ENCODE measurements at places on chromosomes 3 and 15. TPM values are rescaled to one million over a fixed set of nuclear protein-coding genes. Genes with fewer than 3 reads are reported as not detected.

Gene NTRK3
- total RNA-seq = 3.7 TPM

- no peak for DNase-seq
Measured at GRCh38 chr3:11564577-11565001, 79.1 kb downstream of the VGLL4 start.

GRCh38 chr3:164233951-164234350 lies 844.3 kb downstream of the SI start:
- no peak for DNase-seq

Gene CYP8B1
- total RNA-seq = not detected

Gene BCHE
- total RNA-seq = 0.81 TPM

Gene GOLGA8R
- total RNA-seq = 4.7 TPM

GRCh38 chr15:51601801-51602200 lies 20.8 kb downstream of the DMXL2 start:
- no peak for DNase-seq

Gene ATG3
- 41.0 TPM for total RNA-seq

Gene ZDHHC3
- total RNA-seq = 43.8 TPM

Gene RASGRF1
- total RNA-seq = 0.11 TPM

- DNase-seq = no peak
Measured at GRCh38 chr3:197305854-197306253, 7.4 kb upstream of the DLG1 start.

Gene C2CD4B
- total RNA-seq = 1.7 TPM

DNA sequence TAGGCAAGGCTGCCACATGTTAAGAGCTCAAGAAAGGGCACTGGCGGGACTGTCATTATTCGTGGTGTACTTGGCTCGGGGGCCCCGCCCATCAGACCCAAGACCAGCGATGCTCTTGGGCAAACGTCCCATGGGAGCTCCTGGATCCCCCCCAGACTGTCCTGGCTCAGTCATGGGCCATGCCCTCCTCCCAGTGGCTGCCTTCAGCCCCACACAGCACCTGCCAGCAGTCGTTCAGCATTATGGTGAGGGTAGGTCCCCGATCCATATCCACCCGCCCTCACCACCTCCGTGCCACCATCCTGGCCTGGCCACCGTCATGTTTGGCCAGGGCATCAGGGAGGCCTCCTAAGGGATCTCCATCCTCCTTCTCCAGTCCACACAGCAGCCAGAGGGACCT lies 51.4 kb upstream of the IQSEC1 start:
- no peak for DNase-seq

Gene LRRC49
- total RNA-seq = 83.2 TPM

Gene RBPMS2
- total RNA-seq = 242 TPM

DNA sequence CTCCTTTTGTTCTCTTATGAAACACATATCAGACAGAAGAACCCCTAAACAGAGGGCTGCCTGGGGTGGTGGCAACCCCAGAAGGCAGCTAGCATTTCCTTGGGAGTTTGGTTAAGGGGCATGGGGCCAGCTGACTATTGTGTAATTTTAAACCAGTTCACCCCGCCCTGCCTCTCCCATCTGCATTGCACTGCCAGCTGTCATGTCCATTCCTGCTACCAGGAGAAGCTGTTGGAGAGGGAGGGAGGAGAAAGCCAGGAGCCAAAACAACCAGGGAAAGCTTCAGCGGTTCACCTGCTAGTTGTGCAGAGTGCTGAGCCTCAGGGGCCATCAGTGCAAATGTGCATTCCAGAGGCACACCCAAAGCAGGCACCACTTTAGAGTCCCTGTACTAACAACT lies 47.6 kb upstream of the ATP1B3 start:
- no peak for DNase-seq

Gene TMF1
- total RNA-seq = 22.8 TPM

DNA sequence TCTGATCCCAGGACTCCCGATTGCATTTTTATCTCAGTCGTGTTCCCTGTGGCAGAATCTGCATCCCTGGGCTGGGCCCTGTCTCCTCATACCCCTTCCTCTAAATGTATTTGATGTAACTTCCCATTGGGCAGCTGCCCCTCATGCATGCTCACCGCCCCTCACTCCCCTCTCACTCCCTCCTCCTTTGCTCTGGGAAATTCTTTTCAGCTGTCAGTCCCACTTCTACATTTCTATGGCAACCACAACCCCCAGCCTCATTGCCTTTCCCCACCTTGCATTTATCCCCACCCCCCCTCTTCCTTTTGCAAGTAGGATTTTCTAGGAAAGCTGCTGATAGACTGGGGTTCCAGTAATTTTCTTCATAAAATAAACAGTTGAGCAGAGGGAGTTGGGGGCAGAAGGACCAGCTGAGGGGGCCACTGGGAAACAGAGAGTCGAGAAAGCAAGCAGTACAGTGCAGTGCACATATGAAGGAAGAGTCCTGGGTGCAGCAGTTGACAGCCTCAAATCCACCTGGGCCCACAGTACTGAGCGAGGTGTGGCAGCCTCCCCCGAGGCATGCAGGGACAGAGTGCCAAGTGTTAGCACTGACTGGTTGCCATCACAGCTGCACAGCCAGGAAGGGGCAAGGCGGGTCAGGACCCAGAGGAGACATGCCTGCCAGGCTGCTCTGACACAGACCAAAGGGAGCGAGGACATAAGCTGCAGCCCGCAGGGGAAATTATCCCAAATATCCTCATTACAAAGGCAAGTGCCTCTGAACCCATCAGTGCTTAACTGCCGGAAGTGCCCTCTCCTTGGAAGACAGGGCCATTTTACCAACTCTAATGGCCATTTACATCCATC lies 476.3 kb downstream of the EPHB1 start:
- no peak for DNase-seq

Gene SPTBN5
- 2.4 TPM for total RNA-seq

- no peak for DNase-seq
Measured at GRCh38 chr3:67462187-67462586, 192.2 kb downstream of the SUCLG2 start.

Gene MUC20
- total RNA-seq = 6.5 TPM

GRCh38 chr15:48602358-48603122 lies 43.0 kb downstream of the FBN1 start:
- no peak for DNase-seq

DNA sequence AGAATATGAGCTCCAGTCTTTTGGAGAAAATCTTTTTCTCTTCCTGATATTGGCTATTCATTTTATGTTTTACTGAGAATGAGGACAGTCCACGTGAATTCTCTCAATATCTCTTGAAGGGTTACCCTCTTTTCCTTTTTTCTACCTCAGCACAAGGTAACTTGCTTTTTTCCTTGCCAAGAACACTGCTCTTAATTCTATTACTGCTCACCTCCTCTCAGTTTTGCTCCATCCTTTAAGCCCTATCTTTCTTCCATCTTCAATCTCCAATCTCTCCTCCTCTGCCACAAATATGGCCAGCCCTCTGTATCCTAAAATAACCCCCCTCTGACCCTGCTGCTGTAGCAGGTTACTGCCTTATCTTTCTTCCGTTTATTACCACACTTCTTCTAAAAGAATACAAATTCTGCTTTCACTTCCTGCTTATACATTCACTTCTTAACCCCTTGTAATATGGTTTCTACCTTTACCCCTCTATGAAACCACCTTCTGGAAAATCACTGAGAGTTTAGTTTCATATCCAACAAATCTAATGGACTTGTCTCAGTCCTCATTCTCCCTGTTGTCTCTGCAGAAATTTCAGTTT lies 89.0 kb downstream of the NFKBIZ start:
- DNase-seq = no peak

DNA sequence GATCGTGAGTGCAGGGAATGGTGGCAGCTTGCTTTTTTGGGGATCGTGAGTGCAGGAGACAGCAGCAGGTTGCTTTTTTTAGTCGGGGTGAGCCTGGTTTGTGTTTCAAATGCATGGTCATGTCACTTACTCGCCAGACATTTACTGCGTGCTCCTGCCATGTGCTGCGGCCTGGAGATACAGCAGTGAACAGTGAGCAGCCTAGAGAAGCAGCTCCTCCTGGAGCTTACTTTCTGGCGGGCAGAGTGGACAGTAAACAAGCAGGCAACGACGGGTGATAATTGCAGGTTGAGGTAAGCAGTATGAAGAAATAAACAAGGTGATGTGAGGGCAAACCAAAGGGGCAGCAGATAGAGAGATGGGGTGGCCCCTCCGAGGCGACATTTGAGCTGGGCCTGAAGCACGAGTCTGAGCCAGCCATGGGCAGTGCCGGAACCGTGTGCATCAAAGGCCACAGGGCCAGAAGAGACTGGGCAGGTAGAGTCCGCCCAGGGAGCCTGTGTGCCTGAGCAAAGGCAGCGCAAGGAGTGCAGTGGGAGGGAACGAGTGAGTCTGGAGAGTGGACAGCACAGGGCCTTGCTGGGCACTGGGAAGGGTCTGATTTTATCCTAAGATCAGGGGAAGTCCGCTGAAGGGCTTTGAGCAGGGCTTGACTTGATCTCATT lies 57.3 kb upstream of the RASA2 start:
- DNase-seq = no peak

DNA sequence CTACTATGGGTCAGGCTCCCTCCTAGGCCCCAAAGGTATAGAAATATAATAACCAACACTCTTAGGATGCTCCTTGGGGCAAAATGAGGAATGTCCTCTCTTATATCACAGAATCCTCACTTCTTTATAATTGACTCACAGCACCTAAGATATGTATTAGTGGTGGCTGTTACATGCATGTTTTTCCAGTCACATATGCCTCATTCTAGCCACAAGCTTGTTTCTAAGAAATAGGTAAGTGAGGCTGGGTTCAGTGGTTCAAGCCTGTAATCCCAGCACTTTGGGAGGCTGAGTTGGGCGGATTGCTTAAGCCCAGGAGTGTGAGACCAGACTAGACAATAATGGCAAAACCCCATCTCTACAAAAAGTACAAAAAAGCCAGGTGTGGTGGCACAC lies 57.9 kb upstream of the PSMD6 start:
- DNase-seq = no peak

- DNase-seq = no peak
Measured at GRCh38 chr3:166446986-166447385, 609.8 kb upstream of the BCHE start.

DNA sequence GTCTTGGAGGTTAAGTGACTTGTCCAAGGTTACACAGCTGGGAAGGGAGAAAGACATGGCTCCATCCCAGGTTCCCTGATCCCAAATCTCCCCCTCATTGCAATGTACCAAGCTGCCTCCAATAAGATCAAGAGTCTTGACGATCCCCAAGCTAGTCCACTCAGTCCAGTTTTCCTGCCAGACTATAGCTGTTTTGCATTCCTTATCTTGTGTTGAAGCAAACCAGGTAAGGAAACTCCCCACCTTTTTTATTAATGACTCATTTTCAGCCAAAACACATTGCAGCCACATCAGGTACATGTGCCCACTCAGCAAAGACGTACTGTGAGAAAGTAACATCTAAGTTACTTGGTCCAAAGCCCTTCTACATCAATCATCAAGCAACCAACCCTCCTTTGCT lies 41.9 kb downstream of the LIPC start:
- DNase-seq = no peak

Gene IGDCC3
- total RNA-seq = not detected

Gene NSUN3
- 6.8 TPM for total RNA-seq

Gene EXD1
- total RNA-seq = not detected

DNA sequence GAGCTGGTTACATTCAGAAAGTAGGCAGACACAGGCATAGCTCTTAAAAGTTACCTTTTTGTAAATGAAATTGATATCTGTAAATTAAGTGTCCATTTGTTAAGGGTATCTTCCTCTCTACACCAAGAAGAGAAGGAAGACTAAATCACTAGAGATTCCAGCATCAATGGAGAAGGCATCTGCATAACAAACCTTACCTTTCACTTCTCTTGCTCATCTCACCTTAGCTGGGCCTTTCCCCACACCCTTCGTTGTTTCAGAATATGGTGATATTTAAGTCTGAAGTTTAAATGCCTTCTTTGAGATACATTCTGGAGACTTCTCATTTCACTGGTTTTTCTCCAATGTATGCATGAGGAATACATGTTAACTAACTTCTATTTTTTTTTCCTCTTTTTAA lies 54.5 kb upstream of the TGFBR2 start:
- DNase-seq = no peak

Gene TM6SF1
- total RNA-seq = 2.8 TPM

Gene ACY1
- 20.3 TPM for total RNA-seq

GRCh38 chr3:159757341-159758060 lies 231.1 kb upstream of the IL12A start:
- no peak for DNase-seq

GRCh38 chr3:7423995-7424394 lies 563.1 kb downstream of the GRM7 start:
- DNase-seq = no peak

Gene TGFBR2
- 66.7 TPM for total RNA-seq

DNA sequence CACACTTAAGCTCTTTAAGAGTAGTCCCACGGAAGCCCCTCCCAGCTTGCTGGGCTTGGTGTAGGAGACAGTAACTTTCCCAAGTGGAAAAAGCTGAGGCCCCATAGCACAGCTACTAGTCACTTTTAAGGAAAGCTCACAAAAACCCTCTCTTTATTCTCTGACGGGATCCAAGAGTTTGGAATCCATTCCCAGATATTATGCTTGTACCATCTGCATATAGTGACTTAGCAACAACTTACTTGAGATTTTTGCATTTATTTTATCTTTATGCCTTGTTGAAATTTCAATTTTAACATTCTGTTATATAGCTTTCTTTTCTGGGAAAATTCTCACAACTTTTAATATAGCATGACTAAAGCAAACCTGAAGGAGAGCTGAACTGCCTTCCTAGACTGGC lies 19.5 kb downstream of the GPR15 start:
- DNase-seq = no peak

Gene TTLL13
- 0.16 TPM for total RNA-seq

GRCh38 chr3:43461345-43461744 lies 160.5 kb downstream of the ANO10 start:
- DNase-seq = no peak
